Fibroblast of mammary gland (primary cell): ENCODE measurements at places on chromosomes 6 and 20.
A peak's percentile ranks its signal among the peaks of the same experiment; 100 is the strongest.

DNA sequence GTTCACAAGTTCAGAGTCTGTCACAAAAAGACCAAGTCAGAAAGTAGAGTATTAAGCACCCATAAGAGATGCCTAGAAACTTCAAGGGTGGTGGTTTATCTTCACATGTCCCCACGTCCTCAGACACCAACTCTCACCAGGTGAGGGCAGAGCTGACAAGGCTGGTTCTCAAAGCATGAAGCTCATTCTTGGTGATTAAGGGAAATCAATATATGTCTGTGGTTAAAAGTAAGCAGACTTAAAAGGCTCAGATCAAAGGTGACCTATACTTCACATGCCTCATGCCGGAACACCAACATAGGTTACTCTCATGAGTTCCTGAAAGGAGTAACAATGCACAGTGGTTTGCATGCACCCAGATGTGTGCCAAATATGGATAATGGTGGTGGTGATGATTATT is 27.0 kb downstream of the IL17A start:
- no peak for DNase-seq

GRCh38 chr6:145809785-145810184 is 4.8 kb downstream of the FBXO30 start:
- DNase-seq, result peak; percentile 55

DNA sequence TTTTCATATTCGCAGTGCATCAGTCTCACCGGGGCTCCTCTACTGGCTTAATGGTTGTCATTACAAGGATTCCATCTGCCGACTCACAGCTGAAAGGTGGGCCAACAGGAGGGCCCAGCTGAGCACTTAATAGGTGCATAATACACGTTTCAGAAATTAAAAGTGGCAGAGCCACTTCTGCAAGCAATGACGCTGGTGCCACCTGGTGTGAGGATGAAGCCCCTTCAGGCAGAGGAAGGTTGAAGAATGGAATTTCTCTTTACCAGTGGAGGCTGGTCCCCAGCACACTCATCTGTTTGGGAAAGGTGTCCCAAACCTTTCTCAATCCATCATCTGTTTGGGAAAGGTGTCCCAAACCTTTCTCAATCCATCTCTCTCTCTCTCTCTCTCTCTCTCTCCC is 8.2 kb upstream of the STMND1 start:
- DNase-seq, result peak; percentile 5

DNA sequence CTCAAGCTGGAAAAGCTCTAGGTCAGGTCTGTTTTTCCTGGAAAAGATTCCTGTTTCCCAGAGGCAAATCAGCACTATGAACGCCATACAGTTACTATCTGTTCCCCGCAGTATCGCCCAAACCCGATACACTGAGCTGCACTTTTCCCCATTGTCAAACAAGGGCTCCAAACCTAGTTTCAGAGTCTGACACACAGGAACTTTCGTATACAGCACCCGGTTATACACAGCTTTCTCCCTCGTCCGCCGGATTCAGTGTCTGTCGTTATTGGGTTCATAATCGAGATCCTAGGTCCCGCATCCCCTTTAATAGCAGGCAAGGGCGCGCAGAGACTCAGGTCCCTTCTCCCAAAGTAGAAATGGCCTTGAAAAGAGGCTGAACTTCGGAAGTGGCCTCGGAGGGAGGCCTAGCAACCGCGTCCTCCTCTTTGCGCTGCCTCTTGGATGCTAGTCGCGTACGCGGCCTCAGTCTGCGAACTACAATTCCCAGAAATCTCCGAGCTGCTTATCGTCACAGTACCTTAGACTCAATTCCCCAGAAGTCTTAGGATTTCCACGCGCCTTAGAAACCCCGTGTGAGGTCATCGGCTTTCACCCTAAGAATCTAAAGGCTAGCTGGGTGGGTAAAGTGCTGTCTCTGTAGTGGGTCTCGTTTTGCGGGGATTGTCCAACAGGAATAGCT is 34.2 kb downstream of the ZNF391 start:
- peak; percentile 45 for DNase-seq

DNA sequence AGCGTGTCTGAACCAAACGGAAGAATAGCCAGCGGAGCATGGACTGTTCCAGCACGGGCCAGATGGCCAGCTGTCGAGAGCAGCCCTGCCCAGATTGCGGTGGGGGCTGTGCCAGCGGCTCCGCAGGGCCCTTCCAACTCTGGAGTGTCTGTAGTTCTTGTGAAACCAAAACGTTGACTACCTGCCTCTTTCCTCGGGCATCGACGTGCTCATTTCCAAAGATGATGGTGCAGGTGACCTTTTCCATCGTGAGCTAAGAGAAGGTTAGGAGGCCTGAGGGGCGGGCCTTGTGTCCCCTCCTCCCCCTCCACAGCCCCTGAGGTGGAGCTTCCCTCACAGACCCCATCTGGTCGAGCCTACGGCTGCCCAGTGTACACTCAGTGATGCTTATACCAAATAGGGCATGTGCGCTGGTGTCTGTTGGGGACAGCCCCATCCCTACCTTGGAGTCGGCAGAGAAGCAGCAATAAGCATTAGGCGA is 12.9 kb upstream of the C20orf144 start:
- DNase-seq, result peak; percentile 33

GRCh38 chr20:42714298-42715141 is 475.2 kb downstream of the PTPRT start:
- no peak for DNase-seq

GRCh38 chr6:13635948-13636658 is 21.0 kb downstream of the NOL7 start:
- DNase-seq, result no peak

- no peak for DNase-seq
These were observed 155.5 kb downstream of the BCAS1 start for GRCh38 chr20:53914781-53915445.
